Natural killer cell treated with Interleukin-12 subunit alpha and Interleukin-12 subunit beta and Interleukin-15 and Interleukin-18, amount 100 ng/mL, for 72 hours (primary cell): ENCODE measurements at places on chromosomes 6 and 20. TPM values are rescaled to one million over a fixed set of nuclear protein-coding genes. Genes with fewer than 3 reads are reported as not detected.

DLL1 gene
- 0.61 TPM for total RNA-seq

DNA sequence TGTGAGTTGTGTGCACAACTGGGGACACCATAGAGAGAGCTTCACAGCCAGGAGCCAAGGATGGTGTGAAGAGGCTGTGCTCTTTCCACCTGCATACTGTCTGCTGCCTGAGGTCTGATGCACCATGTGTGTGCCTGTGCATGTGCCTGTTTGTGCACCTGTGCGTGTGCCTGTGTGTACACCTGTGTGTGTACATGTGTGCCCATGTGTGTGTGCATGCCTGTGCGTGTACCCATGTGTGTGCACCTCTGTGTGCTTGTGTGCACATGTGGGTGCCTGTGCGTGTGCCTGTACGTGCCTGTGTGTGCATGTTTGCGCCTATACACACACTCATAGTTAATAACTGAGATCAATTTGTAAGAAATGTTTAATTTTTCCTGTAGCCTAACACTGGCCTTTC lies 51.3 kb downstream of the FAM120B start:
- no peaks in the 10 kb centered on the region for H3K4me1 ChIP-seq
- no peaks in the 10 kb centered on the region for H3K27me3 ChIP-seq
- H3K27ac ChIP-seq: no peak overlapping the region
- peaks cover 7% of the 10 kb centered on the region for H3K36me3 ChIP-seq
- H3K4me3 ChIP-seq: no peak overlapping the region

DNA sequence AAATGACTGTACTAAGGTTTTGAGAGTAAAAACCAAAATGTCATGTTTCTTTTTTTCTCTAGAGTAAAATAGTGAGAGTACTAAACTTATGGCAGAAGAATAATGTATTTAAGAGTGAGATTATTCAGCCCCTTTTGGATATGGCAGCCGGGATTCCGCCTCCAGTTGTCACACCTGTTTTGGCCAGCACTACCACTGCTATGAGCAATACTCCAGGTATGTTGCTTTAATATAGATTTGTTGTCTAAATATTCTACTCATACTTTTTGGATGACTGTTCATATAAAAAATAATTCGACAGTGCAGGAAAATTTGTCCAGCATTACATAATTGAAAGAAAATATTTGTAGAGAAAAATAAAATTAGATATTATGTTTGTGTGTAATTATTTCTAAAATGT lies 59.5 kb downstream of the SCAF8 start:
- H3K27ac ChIP-seq: no peak overlapping the region
- no peak overlapping the region for H3K4me3 ChIP-seq
- H3K36me3 ChIP-seq: peaks cover 16% of the 10 kb centered on the region
- H3K27me3 ChIP-seq: no peaks in the 10 kb centered on the region

- no peaks in the 10 kb centered on the region for H3K4me1 ChIP-seq
- no peak overlapping the region for H3K4me3 ChIP-seq
- DNase-seq: no peak
Observed at GRCh38 chr20:48283470-48284110, 498.3 kb upstream of the SULF2 start.
